ENCODE measurements at places on chromosomes 4 and X.

DNA sequence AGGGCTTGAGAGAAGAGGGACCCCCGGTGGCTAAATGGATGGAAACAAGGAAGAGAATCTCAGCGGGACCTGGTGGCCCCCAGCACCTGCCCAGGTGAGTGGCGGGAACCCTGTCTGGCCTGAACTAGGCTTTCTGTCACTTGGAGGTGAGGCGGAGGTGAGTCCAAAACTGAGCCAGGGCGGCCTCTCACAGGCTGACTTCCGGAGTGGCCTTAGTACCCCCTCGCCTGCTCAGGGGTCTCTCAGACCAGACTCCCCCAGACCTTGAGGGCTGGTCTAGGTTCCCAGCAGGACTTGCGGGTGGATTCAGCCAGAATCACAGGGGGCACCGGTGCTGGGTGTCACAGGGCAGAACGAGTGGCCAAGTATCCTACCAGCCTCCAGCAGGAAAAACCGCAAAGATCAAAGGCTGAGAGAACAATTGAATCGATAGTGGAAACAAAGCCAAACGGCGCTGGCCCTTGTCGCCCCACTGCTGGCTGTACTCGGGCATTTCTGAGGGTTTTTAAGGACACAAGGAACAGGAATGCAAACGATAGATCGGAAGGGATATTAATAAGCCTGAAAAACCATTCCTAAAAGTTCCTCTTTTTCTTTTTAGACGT lies 67.8 kb downstream of the WFS1 start:
- DNase-seq, result no peak

DNA sequence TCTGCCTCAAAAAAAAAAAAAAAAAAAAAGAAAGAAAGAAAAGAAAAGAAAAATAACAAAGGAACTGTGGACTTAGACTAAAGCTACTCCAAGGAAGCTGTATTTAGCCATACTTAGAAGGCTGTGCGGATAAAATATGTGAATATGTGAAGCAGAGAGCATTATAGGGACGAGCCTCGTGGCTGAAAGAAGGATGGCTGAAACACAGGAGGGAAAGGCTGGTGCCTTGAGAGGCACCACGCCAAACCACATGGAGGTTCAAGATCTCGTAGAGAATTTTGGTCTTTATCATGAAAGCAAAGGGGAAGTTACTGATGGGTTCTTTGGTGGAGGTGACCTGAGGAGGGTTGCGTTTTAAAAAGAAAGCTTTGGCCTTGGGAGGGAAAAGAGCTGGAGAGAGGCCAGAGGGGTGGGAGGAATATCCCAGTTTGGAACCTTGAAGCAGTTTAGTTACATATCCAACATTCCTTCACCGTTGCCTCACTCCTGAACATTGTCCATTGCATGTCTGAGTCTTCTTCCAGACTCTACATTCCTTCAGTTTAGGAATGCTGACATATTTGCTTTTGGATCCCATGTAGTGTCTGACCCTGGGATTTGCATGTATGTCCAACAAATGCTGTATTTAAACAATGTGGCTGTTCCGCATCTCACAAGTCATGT lies 82.5 kb downstream of the CPE start:
- peak; percentile 62 for DNase-seq

DNA sequence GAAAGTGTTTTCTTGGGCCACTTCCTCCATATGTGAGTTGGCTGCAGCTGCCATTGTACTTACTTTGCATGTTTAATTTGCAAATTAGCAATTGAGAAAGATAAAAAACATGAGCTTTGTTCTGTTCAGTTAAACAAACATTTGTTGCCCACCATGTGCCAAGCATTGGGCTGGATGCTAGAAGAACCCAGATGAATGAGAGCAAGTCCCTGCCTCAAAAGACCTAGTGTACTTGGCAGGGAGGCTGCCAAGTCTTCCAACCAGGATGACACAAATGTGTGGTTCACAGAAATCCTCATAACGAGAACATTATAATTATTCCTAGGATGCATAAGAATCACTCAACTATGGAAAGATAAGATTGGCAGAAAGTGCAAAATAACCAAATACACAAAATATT lies 66.7 kb downstream of the GPM6A start:
- no peak for DNase-seq

DNA sequence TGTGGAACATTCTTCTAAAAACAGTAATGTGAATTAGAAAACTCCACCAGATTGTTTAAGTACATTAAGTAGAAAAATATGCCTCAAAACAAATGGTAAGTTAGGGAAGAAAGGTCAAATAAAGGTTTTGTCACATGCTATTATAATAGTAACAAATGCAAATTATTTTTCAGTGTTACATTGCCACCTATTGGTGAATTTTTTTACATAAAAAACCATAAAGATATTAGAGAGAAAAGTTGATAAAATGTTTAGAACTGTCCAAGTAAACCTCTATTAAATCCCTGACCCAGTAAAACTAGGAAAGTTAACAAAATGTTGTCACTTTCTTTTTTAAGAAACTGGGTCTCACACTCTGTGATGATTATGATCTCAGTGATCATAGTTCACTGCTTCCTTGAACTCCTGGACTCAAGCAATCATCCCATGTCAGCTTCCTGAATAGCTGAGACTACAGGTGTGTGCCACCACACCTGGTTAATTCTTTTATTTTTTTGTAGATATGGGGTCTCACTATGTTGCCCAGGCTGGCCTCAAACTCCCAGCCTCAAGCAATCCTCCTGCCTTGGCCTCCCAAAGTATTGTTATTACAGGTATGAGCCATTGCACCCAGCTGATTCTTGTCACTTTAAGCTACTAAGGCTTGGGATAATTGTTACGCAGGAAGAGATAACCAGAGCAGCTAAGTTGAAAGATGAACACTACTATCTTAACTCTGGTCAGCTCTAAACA lies 157.6 kb downstream of the ATRX start:
- DNase-seq, result no peak

GRCh38 chr4:61251129-61251528 lies 51.0 kb downstream of the ADGRL3 start:
- no peak for DNase-seq

- DNase-seq, result no peak
These were observed 45.1 kb downstream of the RHOH start for GRCh38 chr4:40241941-40242340.

DNA sequence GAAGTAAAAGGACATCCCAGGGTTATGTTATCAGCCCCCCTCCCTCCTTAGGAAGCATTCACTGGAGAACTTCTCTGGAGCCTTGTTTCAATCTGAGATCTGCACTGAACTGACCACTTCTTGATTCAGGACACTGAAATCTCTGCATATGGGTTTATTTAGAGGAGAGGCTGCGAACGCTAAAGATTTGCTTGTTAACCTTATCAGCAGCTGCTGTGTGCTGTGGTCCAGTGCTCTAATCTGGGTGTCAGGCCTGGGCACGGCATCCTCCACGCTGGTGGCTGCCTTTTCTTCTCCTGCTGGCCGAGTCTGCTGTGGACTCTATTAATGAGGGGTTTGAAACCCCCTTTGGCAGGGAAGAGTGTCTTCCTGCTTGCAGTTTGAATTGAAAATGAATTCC lies 1094.7 kb upstream of the TENM3 start:
- no peak for DNase-seq

DNA sequence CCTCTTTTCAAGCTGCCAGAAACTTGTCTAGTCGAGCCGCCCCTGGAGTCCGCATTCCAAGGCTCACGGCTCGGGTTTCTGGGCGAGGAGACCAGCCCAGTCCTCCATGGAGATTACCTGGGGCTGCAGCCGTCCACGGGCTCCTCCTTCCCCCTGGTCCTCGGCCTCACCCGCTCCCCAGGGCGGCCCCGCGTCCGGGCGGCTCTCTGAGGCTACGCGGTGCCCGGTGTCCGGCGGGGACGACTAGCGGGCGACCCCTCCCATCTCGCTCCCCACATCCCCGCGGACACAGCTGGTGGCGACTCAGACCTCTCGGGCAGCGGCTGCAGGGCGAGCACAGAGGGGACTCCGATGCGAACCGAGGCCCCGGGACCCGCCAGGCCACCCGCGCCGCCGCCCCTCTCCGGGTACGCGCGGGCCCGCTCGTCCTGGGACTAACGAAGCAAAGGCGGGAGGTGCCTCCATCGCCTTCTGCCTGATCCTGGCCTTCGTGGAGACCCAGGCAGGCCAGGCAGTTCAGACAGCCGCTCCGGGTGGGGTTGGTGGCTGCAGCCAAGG lies 159.4 kb downstream of the TRAM1L1 start:
- no peak for DNase-seq

- no peak for DNase-seq
These were observed 472.8 kb downstream of the TMA16 start for GRCh38 chr4:163967263-163967662.

- DNase-seq, result no peak
These were observed 65.9 kb downstream of the FAT1 start for GRCh38 chr4:186657764-186658163.

DNA sequence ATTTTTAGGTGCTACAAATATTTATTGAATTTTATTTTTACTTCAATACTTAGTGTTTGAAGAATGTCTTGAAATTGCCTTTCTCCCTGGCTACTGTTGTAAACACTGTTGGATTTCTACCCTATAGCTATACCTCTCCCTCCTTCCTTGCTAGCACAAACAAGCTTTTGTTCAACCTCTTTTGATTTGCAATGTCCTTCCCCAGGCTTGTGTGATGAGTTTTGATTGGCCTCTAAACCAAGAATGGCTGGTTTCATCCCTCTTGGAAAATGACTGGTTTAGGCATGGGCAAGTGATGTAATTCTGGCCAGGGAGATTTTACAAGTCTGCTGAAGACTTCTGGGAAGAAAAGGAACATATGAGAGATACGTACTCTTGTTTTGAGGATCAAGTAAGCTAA lies 25.3 kb upstream of the SLITRK2 start:
- DNase-seq, result no peak

- DNase-seq, result peak; percentile 85
These were observed 46.4 kb downstream of the PRPS1 start for GRCh38 chrX:107674480-107675364.

- DNase-seq, result peak; percentile 3
These were observed 467.0 kb downstream of the STIM2 start for GRCh38 chr4:27327421-27328181.

DNA sequence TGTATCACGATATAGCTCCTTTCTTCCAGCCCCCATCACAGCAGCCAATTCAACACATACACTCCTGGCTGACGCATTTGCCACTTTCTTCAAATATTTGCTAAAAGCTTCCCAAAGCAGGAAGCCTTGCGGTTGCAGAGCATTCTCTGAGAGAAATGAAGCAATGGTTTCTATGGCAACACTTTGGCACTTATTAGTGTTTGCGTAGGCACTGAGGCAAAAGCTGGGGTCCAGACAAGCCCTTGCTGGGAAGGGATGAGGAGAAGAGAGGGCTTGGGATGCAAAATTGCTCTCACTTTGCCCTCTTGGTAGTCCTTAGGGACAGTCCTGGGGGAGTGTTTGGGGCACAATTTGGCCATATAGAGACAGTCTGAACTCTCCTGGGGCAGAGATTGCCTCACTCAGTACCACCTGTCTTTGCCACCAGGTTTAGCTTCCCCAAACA lies 55.0 kb upstream of the PAK3 start:
- peak; percentile 83 for DNase-seq

- no peak for DNase-seq
These were observed 468.9 kb upstream of the CTSO start for GRCh38 chr4:156422576-156422975.

DNA sequence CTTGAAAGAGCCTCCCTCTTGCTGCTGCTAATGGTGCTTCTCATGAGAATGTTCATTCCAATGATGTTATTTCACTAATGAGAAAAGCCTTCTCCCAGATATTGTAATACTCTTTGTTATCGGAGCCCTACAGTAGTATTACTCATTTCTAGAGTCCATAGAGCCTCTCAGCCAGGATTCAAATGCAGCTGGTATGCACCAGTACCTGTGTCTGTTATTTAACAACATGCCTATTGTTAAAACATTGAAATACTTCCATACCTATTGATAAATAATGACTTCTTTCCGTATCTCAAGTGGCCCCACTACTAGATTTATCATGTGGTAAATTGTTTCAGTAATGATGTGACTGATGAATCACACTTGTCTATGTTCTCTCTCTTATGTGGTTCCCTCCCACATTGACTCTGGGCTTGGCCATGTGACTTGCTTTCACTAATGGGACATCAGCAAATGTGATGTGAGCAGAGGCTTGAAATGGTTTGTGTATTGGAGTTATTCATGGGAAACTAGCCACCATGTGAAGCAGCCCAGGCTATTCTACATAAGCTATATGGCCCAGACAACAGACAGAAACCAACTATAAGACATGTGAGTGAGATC lies 207.6 kb downstream of the THOC2 start:
- no peak for DNase-seq

DNA sequence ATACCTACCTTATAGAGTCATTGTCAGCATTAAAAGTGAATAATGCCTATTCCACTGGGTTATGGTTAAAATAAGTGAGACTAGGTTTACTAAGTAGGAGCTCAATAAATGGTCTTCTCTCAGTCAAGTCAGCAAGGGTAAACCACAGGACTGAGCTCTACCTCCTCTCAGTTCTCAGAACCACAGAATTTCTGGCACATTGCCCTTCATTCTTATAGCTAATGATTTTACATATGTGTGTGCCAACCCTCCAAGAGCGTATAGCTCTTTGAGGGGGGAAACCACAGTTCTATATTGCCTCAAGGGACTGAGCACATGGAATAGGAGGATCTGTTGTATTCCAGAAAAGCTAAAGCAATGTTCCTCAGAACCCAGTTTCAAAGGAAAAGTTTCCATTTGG lies 124.8 kb downstream of the ATG4A start:
- peak; percentile 61 for DNase-seq

DNA sequence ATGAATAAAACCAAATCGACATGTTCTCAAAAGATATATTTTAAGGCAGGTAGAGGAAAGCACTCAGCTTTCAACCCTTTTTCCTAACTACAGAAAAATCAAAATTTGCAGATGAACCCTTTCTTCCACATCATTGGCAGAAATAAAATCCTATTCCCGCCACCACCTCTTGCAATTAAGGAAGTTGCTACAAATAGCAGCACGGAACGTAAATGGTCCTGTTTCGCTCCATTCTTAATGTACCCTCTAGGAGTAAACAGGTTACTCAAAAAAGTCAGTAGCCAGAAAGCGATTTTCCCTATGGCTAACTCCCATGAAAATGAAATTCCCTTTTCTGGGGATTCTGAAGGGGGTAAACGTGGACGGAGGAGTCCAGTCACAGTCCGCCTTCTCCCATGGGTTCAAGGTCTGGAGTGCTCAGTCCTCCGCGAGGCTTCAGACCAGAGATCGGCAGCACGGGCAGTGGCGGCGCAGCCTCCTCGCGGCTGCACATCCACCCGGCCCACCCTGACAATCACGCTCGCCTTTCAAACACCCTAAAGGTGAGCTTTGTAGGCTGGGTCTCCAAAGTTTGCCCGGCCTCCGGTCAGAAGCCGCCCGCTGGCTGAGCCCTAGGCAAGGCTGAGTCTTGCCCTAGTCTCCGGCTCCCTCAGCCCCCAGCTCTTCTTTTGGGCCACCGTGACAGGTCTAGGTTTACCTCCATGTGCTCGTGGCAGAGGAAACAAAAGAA lies 1.8 kb downstream of the ATP11C start:
- no peak for DNase-seq

All from skeletal muscle cell (primary cell).